ENCODE measurements at places on chromosomes 3 and 15.
A peak's percentile ranks its signal among the peaks of the same experiment; 100 is the strongest.

- no peak for DNase-seq
Measured at GRCh38 chr3:9747267-9747666, 2.5 kb upstream of the OGG1 start.

DNA sequence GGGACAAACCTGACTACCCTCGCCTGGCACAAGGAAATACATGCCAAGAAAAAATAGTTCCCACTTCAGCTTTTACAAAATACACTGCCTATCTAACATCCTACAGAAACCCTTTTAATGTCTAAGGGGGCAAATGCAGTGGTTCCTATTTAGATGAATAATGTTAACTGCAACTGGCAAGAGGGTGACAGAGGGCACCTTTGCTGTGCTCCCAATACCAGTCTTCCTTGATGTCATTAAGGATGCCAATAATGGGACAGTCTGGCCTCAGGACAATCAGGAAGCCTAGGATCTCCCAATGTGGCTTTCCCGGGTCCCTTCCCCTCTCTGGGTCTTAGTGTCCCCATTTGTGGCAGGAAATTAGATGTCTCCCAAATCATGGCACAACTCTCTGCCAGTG lies 13.9 kb downstream of the CSRNP1 start:
- no peak for DNase-seq

GRCh38 chr3:33057320-33058298 lies 39.3 kb downstream of the GLB1 start:
- no peak for DNase-seq

- DNase-seq, result peak; percentile 19
Measured at GRCh38 chr3:59821274-59821673, 771.4 kb upstream of the CFAP20DC start.

DNA sequence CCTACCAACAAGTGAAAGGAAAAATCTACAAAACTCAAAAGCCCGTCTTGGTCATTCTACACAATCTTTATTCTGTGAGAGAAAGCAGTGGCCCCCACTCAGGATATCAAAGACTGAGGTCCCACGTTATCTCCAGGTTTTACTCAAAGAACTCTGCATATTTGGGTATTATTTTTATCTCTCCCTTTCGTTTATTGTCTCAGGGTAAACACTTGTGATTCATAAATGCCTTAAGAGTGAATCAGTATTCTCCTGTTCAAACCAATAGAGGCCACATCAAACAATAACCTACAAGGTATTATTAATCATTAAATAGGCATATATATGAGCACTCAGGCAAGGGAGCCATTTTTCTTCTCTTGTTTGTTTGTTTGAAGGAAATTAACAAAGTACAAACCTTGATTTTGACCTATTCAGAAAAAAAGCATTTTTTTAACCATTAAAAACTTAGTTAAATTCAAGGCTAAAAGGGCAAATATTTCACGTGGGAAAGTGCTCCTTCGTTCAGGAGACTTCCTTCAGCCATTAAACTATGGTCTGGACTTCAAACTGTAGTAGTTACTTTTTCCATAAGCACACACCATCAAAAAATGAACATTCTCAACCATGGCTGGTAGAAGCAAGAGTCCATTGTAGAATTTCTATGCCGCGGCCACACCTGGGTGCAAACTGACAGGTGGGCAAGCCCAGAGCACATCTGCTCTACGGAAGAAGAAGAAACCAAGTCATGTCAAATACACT lies 13.9 kb upstream of the HES1 start:
- DNase-seq, result no peak

DNA sequence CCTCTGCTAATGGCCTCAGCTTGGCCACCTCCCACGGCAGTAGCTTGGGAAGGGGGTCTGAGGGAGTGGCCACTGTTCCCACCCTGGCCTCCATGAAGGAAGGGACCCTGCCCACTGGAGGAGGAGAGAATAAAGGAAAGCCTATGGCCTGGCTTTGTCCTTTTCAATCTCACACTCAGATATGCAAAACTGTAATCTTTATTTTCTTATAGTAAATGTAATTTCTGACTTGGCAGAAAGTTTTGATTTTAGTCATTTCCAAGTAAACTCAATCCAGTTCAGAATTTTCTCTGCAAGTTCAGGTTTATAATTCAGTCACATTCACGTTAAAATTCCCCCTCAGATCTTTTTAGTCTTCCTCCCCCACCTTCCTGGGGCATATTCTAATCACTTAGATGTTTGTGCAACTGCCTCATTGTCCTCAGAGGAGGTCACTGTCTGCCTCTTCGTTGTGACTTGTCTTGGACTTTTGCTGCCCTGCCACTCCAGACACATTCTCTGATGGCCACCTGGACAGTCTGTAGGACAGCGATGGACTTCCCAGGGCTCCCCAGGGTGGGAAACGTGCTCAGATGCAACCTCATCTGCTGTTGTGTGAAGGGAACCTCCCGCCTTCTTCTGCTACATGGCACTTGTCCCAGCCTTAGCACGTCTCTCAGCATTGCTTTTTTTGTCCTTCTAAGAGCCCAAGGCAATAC lies 222.8 kb upstream of the TBL1XR1 start:
- DNase-seq, result no peak

All from hematopoietic multipotent progenitor cell treated with erythropoietin and hydrocortisone succinate and interleukin-3 and kit ligand, for 8 days (in vitro differentiated cells).